Activated CD4-positive, alpha-beta T cell treated with anti-CD3 and anti-CD28 coated beads for 48 hours (primary cell): ENCODE measurements at places on chromosomes 6 and 20.

DNA sequence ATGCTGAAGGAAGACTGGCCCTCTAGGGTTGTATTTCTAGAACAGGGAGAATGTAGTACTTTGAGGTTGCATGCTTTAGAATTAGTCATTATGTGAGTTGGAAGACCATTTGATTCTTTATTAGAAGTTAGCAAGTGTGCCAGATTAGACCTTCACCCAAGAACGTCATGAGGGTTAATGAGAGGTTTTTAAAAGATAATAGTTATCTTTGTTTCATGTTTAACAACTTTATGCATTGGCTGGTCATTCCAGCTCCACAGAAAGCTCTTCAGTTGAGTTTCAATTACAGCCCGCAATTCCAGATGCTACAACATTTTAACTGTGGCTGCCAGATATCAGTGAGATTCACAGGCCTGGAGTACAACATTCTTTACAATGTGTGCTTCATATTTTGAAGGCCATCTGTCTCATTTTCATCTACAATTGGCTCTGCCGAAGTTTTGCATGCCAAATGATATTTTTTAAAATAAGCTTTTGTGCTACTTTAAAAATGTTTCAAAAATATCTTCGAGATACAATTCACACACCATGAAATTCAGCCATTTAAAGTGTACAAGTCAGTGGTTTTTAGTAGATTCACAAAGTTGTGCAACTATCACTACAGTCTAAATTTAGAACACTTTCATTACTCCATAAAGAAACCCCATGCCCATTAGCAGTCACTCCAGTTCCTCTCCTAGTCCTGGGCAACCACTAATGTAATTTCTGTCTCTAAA, 61.1 kb upstream of the FBXO30 start:
- no peak for DNase-seq

GRCh38 chr6:167141667-167142432, 15.9 kb downstream of the GPR31 start:
- peak; percentile 61 for DNase-seq

- DNase-seq: no peak
These were observed 103.3 kb downstream of the ANKS1A start for GRCh38 chr6:34992376-34992775.

DNA sequence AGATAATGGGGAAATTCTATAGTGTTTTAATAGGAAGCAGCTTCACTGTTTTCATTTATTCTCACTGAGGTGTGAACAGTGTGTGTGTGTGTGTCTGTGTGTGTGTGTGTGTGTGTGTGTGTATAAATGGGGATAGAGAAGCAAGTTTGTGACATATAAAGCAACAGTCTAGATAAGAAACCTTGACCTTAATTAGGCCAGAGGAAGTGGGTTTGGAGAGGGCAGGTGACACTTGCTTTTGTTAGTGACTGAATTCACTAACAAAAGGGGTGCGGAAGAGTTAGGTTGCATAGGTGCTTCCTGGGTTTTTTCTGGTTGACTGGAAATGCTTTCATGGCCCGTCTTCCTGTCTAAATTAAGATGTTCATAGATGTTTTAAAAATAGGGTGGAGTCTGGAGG, 515.7 kb upstream of the FLRT3 start:
- no peak for DNase-seq

DNA sequence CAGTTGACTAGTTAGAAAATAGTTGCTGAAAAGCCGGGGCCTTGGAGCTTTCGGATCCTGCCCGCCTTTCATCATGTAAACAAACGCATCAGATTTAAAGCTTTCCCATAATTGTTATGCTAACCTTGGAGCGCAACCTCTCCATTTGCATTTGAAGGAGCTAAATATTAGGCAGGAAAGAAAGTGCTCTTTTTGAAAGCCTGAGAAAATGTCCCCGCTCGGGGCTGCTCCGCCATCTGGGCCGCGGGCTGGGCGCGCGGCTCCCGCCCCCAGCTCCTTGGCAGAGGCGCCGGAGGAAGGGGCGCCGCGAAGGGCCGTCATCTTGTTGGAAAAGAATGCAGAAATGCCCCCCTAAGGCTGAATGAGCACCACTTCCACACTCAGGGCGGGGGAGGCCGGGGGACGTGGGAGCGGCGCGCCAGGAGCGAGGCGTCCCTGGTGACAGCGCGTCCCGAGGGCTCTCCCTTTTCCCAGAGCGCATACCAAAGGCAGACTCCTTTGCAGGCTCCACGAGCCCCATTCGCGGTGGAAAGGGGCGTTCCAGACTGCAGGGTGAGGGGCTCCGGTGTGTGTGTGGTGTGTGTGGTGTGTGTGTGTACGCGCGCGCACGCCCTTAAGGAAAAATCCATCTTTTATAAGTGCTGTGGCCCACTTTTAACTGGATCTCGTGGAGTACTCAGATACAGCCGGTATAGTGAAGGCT, 145.6 kb upstream of the ID4 start:
- DNase-seq: no peak

DNA sequence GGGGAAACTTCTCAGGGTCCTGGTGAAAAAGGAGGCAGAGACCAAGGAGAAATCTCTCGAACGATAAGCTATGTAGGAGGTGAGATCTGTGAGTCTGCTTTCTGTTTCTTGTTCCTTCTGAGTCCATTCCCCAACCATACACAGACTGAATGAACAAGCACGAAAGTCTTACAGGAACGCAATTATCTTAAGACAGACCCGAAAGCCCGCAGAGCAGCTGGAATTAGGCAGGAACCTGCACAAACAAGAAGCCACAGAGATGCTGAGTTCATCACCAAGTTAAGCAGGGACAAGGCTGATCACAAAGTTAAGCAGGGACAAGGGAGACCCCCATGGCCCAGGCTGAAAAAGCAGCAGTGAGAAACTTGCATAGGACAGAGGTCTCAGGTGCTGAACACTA, 21.4 kb upstream of the NELFCD start:
- DNase-seq: no peak

- DNase-seq: no peak
These were observed 910.9 kb upstream of the MAP3K7 start for GRCh38 chr6:91497770-91498169.

GRCh38 chr20:12409501-12409900, 491.8 kb downstream of the BTBD3 start:
- DNase-seq: no peak

GRCh38 chr6:90383196-90383822, 86.7 kb upstream of the BACH2 start:
- no peak for DNase-seq

- DNase-seq: no peak
These were observed 105.9 kb downstream of the KLHL32 start for GRCh38 chr6:97030431-97030830.

DNA sequence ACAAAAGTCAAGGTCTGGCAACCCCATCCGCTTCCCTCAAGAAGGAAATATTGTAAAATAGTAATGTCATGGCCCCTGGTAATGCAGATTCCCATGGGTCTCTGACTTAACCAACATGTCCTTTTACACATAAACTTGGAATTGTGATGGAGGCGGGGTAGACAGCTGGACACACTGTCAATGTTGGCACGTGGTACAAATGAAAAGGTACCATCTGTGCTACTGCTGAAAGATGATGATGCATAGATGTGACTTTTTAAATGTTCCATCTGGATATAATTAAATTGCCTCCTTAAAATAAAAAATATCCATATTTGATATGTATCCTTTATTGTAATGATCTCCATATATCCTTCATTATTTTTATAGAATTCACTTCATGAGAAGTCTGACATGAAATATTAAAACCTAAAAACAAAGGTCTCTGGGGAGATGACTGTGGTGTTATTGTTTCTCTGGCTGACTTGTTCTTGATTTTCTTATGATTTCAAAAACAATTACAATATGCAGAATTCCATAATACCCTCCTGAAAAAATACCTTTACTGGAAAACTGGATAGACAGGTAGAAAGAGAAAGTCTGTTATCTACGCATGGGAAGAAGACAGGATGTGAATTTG, 104.5 kb downstream of the MKKS start:
- DNase-seq: no peak

- no peak for DNase-seq
These were observed 58.4 kb downstream of the PHF20 start for GRCh38 chr20:35830264-35830663.

GRCh38 chr6:28710466-28711191, 184.9 kb downstream of the GPX5 start:
- peak; percentile 62 for DNase-seq

DNA sequence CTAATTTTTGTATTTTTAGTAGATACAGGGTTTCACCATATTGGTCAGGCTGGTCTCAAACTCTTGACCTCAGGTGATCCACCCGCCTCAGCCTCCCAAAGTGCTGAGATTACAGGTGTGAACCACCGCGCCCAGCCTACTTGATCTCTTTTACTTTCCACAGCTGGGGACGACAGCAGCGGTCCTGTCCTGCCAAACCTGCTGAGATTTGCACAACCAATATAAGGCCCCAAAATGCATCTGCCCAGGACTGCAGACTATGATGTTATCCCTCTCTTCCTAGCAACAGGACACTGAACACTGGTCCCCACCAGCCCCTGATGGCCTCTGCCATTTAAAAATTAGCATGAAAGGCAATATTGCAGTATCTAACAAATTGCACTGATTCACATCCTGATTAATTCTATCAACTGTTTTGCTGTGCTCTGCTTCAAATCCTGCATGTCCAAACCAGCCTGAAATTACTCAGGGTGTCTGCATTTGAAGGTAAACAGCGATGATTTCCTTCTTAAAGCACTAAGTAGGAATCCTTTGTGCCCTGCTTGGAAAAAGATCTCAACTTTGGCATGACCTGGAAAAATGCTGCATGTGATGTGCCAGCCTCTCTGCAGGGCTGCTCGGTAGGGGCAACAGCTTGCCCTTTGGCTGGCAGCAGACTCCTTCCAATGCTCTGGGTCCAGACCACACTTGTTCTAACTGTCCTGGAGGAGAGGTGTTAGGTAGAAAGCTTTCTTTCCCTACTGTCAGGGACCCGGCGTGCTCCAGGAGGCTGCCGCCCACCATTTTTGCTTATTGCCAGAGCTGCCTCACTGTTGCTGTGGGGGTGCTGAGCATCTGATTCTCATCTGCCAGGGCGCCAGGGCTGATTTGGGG, 27.4 kb upstream of the PXDC1 start:
- no peak for DNase-seq

GRCh38 chr6:39214846-39215639, 14.2 kb downstream of the KCNK5 start:
- DNase-seq: no peak

GRCh38 chr6:26473758-26474438, 16.1 kb downstream of the BTN2A1 start:
- peak; percentile 78 for DNase-seq

GRCh38 chr6:17831135-17831534, 124.4 kb upstream of the NUP153 start:
- DNase-seq: no peak
